ENCODE measurements at places on chromosomes 6 and 20.

DNA sequence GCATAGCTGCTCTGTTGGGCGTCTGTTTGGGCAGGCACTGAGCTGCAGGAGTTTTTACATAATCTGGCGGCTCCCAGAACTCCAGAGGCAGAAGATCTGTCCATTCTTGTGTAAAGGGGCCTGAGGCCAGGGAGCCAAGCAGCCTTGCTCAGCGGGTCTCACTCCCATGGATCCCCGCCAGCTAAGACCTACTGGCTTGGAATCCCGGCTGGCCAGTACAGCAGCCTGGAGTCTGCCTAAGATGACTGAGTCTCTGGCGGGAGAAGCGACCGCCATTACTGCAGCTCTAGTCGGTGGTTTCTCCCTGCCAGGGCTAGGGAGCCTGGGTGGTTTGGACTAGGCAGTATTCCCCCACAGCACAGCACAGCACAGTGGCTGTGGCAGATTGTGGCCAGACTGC, 268.4 kb upstream of the SYNCRIP start:
- DNase-seq = no peak

DNA sequence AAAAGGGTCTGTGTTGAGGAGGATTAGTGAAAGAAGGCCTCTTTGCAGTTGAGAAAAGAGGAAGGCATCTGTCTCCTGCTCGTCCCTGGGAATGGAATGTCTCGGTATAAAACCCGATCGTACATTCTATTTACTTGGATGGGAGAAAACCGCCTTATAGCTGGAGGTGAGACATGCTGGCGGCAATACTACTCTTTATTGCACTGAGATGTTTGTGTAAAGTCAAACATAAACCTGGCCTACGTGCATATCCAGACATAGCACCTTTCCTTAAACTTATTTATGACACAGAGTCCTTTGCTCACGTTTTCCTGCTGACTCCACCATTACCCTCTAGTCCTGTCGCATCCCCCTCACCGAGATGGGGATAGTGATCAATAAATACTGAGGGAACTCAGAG, 4.5 kb downstream of the TDP2 start:
- no peak for DNase-seq

- DNase-seq = no peak
Measured at GRCh38 chr6:21309807-21310221, 283.7 kb upstream of the SOX4 start.

DNA sequence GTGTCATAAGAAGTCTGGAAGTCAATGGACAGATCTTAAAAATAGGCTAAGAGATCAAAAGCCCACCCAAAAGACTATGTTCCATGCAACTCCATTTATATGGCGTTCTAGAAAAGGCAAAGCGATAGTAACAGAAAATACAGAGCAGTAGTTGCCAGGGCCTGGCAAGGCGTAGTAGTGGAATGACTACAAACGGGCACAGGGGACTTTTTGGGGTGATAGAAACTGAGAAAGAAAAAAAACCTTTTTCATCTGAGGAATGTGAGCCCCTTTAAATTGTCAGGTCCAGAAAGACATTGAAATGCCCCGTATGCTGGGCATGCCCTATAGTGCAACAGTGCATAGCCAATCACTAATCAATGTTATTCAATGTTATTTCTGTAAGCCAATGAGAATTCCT, 47.2 kb upstream of the FAM50B start:
- no peak for DNase-seq

GRCh38 chr6:20497216-20498040, 36.8 kb upstream of the CDKAL1 start:
- DNase-seq = no peak

GRCh38 chr6:14263881-14264424, 146.4 kb downstream of the CD83 start:
- no peak for DNase-seq

- no peak for DNase-seq
Measured at GRCh38 chr6:85436411-85436810, 13.5 kb upstream of the NT5E start.

DNA sequence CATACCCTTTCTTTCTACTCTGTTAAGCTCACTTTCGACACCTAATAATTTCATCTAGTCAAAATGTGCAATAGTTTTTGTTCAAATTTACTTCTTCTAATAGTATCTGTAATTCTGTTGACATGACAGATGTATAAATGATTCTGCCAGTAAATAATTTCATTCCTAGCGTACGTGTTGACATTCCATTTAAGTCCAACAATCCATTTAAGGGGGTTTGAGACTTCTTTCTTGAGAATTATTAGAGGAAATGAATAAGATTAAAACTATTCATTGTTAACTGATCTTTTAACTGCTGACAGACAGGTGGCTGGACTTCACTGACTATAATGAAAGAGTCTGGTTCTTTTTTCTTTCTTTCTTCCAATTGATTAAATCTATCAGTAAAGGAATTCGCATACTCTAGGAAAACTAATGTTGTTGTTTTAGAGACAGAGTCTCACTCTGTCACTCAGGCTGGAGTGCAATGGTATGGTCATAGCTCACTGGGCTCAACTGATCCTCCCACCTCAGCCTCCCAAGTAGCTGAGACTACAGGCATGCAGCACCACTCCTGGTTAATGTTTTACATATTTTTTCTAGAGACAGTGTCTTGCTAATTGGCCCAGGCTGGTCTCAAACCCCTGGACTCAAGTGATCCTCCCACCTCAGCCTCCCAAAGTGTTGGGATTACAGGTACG, 55.9 kb downstream of the MAP3K5 start:
- DNase-seq = no peak

GRCh38 chr20:57991211-57991881, 237.1 kb downstream of the ANKRD60 start:
- DNase-seq = no peak

GRCh38 chr6:100065348-100065747, 71.3 kb upstream of the MCHR2 start:
- no peak for DNase-seq

- DNase-seq = no peak
Measured at GRCh38 chr6:61809004-61809595, 476.9 kb downstream of the KHDRBS2 start.

DNA sequence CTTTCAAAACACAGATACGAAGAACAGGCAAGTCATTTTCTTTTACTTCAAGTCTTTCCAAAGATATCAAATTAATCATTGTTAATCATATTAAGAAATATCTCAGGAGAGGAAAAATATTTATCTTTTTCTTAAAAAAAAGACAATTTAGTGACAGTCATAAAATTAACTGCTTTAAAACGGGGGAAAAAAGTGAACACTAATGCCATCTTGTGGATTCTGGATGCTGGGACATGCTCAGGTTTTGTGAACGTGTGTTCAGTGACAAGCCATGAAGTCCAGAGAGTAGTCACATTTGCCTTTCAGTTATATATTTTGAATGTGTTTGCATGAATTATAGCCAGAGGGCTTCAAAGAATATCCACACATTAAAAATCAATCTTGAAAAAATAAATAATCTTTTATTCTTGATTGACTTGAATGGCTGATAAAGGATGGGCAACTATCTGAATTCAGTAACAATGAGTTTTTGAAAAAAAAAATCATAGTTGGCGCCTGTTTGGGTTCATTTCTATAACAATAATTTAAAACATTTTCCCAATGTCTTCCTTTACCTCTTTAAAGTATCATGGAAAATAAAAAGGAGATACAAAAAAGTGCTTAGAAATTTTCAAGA, 74.7 kb upstream of the NOX3 start:
- no peak for DNase-seq

DNA sequence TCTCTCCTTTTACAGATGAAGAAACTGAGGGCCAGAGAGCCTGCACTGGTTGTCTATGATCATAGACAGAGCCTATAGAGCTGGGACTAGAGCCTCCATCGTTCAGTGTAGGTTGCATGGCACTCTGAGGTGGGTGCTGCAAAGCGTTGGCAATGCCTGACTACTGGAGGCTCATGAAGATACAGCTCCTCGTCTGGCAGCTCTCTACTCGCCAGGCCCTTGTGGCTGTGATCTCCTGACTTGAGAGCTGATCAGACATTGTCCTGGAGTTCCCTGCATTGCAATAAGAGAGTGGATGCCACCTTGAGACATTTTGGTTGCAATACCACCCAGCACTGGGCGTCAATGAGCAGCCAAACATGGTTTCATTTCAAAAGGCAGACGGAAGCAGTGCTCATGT, 270.1 kb upstream of the ARID1B start:
- no peak for DNase-seq

DNA sequence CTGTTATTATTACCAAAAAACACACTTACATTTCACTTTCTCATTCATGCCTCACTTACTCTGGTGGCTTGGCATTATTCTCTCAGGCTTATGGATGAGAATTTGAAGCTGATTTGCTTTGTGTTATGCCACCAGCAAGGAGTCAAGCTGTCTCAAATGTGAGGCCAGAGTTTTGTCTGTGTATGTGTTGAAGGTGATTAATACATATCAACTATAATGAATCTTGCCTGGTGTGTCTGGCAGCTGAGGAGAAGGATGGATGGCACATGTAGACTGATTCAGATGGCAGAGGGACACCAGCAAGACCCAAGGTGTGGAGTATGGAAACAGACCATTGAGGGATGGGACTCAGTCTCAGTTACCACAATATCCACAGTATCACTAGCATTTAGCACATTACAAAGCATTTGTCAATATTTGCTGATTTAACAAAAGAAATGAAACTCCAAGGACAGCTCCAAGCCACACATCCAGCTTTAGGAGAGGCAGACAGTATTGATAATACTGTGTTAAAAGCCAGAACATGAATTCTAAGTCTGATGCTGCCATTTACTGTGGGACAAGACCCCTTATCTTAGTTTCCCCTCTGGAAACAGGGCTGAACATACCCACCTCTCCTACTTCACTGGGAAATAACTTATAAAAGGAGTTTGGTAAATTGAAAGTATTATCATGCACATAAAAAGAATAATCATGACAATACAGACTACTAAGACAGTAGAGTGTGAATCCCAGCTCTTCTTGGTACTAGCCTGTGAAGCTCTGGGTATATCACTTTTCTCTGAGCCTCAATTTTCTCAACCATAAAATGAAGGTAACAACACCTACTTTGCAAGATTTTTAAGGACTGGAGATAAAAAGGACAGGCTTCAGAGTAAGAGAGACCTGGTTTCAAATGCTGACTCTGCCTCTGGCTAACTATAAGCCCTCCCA, 11.2 kb downstream of the BCL2L1 start:
- no peak for DNase-seq

DNA sequence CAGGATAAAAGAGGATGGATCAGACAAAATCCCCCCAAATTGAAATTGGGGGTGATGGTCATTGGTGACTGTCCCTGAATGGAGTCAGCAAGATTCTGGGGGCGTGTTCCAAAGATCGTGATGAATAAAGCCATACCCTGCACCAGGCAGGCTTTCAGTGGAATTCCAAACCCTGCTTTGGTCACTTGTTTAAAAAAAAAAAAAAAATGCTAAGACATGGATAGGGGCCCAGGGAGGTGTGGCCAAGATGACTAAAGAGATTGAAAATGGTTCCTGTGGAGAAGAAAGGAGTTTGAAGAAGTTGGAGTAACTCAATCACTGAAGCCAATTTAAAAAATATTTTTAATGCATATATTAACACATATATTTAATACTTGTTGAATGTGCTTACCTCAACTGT, 161.4 kb upstream of the KCNG1 start:
- no peak for DNase-seq

DNA sequence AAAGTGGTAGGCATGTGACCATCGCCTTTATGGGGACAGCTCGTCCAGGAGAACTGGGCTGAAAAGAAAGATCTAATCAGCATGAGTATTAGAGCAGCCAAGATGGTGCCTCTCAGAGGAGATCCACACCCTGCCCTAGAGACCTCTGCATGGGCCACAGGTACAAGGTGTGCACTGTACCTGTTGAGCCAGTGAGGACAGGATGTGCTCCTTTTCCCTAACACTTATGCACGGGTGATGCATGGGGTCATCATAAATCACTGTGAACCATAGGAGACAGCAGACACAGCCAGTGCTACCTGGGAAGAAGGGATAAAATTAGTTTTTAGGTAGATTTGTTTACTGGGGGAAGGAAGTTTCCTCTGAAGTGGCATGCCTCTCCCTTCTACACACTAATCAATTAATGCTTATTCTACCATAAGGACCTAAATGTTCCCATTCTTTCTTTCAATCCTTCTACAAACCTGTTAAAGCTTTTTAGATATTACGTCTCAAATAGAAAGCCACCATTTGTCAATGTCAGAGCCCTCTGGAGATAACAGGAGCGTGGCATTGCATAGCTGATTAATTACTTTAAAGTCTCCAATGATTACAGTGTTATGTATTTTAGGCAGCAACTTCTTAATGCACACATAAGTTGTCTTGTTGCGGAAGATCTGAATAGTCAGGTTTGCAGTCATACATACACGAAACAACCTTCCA, 13.6 kb downstream of the SLC17A2 start:
- DNase-seq = no peak

DNA sequence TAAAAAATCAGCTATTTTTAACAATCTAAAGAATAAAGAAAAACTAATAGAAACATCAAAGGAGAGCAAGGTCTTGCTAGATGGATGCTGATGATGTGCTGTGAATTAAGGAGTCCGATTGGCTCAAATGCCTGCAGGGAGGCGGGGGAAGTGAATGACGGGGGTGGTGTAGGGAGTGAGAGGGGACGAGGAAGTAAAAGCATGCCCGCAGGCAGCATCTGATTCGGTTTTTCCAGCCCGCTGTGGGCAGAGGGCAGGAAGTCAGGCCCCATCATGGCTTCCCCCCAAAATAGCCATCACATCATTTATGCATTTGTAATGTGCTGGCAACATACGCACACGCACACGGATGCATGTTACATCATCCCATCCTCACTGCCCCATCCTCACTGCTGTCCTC, 10.3 kb downstream of the RSPO4 start:
- no peak for DNase-seq

- no peak for DNase-seq
Measured at GRCh38 chr20:41168281-41169161, 31.2 kb downstream of the PLCG1 start.

- DNase-seq = no peak
Measured at GRCh38 chr6:75206576-75207342, 906 bp upstream of the COL12A1 start.

DNA sequence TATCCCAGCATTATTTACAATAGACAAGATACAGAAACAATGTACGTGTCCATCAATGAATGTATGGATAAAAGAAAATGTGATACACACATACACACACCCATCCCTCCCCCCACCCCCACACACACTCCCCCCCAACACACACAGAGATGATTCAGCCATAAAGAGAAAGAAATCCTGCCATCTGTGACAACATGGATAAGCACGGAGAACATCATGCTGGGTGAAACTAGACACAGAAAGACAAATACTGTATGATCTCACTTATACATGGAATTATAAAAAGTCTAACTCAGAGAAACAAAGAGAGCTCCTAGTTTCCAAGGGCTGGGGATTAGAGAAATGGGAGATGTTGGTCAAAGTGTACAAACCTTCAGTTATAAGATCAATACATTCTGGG, 104.8 kb upstream of the LY86 start:
- DNase-seq = no peak

- no peak for DNase-seq
Measured at GRCh38 chr20:19380211-19380610, 167.8 kb downstream of the SLC24A3 start.

DNA sequence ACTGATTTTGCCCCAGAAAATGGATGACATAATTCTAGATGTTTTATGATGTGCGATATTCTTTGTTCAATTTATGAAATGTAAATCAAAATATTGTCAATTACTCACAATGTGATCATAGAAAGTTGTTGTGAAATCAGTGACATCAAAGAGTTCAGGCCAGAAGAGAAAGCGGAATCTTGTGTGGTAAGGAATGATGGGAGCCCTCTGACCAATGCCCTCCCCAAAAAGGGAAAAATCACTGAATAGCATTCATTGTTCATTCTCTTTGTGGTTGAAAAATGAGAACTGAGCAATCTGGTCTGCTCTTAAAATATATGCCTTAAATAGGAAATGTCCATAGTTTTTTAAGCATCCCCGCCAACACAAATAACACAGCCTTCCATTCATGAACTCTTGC, 247.1 kb upstream of the GRIK2 start:
- no peak for DNase-seq

All from activated T-helper 2 cell treated with anti-CD3 and anti-CD28 coated beads, Interferon-gamma antibody, Interleukin-2, Interleukin-4, amounts not matched to agents 10 μg/mL and 5 μg/mL and 100 μg/mL, durations not matched to agents 14 hours and 24 hours and 36 hours (primary cell).